ENCODE measurements at places on chromosomes 11 and 22.

- DNase-seq: no peak
These were observed 2.4 kb downstream of the HMBS start for GRCh38 chr11:119087123-119087522.

- DNase-seq: no peak
These were observed 57.1 kb upstream of the LIN7C start for GRCh38 chr11:27563641-27564040.

GRCh38 chr11:124669193-124669592 is 4.3 kb downstream of the SIAE start:
- DNase-seq: peak; percentile 30

DNA sequence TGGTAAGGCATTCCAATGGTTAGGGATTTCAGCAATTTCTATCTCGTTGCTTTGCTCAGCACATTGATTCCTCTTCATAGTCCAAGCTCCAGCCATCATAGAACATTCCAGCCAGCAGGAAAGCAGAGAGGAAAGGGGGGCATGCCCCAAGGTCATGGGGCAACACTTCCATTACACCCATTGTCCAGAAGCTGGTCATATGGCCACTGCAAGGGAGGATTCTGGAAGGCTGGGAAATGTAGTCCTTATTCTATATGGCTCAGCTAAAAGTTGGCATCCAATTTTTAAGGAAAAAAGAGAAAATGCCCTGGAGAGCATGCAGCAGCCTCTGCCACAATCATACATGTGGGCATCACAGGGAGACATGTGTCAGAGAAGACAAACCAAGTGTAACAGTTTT is 47.1 kb upstream of the RCN1 start:
- DNase-seq: no peak

- no peak for DNase-seq
These were observed 24.8 kb upstream of the MUC5B start for GRCh38 chr11:1197886-1198560.

GRCh38 chr22:27250886-27251285 is 550.7 kb downstream of the MN1 start:
- no peak for DNase-seq

- DNase-seq: peak; percentile 9
These were observed 15.4 kb upstream of the SOX10 start for GRCh38 chr22:37999640-38000272.

- DNase-seq: no peak
These were observed 29.7 kb downstream of the ALX4 start for GRCh38 chr11:44280257-44280656.

DNA sequence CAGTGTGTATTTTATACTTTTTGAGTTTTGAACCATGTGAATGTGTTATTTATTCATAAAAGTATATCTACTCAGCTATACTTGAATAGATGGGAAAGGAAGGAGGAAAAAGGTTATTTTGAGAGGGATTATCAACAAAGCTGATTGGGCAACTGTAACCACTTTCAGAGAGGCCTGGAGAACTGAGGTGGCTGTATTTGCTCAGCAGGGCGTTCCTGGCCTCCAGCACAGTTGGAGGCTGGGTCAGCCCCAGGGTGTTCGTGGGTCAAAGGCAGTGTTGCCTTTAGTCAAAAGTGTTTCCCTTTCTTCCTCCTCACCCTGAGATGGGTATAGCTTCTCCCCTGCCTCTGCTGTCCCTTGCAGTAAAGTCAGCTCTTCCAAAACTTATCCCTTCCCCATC is 26.7 kb downstream of the ASCC2 start:
- DNase-seq: no peak

- DNase-seq: no peak
These were observed 5.2 kb upstream of the SLC15A3 start for GRCh38 chr11:60957188-60957587.

- no peak for DNase-seq
These were observed 1398.1 kb downstream of the BRD1 start for GRCh38 chr22:48429446-48430020.

- DNase-seq: no peak
These were observed 58.2 kb downstream of the PRCP start for GRCh38 chr11:82842019-82842418.

GRCh38 chr11:16605389-16605893 is 133.0 kb upstream of the C11orf58 start:
- DNase-seq: no peak

- DNase-seq: no peak
These were observed 1.9 kb downstream of the MUC5B start for GRCh38 chr11:1224491-1225385.

DNA sequence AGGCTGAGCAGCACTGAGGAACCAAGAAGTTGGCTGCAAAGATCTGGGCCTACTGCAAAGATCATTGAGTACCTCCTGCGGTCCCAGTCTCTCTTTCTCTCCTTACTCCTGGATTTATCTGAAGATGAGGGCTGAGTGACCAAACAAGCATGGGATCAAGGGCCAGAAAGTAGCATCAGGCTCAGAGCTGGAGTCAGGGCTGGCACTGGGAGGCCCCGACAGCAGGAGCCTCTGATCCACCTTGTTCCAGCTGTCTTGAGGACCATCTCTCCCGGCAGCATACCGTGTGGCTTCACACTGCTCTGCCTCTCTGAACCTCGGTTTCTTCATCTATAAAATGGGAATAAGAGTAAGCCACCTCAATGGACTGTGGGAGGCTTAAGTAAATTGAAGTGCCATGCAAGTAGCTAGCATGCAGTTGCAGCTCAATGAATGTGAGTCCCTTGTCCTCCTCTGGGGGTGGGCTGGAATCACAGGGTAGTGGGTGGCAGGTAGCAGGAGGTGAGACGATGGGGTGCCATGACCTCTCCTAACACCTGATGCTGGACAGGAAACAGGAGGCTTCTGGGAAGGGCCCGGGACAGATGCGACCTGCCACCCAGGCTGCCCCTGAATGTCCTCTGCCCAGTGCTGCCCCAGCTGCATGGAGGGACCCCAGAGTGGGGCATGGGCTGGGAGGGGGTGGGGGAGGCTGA is 52.5 kb upstream of the PRDM11 start:
- no peak for DNase-seq

- no peak for DNase-seq
These were observed 23.2 kb upstream of the NRGN start for GRCh38 chr11:124716591-124716990.

- DNase-seq: no peak
These were observed 24.3 kb upstream of the ADSL start for GRCh38 chr22:40322021-40322420.

GRCh38 chr22:47596176-47596690 is 833.8 kb downstream of the TBC1D22A start:
- no peak for DNase-seq

DNA sequence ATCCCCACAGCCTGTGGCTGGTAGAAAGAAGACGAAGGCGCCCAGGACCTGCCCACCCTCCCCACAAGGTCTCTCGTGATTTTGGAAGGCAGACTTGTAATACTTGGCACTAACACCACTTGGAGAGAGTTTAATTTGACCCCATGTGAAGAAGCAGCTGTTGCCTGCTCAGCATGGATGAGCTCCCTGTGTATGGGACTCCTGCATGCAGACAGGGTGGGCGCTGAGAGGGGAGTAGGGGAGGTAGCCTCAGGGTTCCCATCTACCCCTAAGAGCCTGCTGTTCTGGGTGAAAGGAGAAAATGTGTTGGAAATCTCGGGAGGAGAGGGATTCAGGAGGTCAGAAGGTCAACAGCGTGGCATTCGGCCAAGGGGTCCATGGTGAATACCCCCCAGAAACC is 625.9 kb downstream of the TBC1D22A start:
- no peak for DNase-seq

GRCh38 chr11:128279866-128280265 is 307.5 kb downstream of the ETS1 start:
- DNase-seq: no peak

- no peak for DNase-seq
These were observed 1014.1 kb upstream of the RAG2 start for GRCh38 chr11:37612146-37612545.

DNA sequence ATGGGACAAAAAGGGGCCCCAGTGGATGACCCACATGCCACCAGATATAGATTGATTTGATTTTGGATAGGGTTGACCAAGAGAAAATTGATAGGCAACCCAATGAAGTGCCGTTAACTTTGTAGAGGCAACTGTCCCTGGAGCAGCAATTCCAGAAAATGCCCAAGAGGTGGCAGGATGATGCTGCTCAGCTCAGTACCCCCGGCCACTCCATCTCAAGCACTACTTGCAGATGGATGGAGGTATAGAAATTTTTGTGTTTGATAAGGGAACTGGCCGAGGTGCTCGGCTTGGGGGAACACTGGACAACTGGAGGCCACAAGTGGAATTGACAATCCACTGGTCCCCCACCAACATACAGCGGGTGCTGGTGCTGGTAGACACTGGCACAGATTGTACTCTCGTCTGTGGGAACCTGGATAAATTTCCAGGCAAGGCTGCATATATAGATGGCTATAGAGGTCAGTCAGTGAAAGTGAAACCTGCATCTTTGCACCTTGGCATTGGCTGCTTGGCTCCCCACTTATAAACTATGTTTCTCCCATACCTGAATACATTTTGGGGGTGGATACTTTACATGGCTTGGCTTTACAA is 86.3 kb downstream of the CCDC83 start:
- peak; percentile 14 for DNase-seq

GRCh38 chr11:118605116-118605867 is 2.1 kb upstream of the PHLDB1 start:
- no peak for DNase-seq

DNA sequence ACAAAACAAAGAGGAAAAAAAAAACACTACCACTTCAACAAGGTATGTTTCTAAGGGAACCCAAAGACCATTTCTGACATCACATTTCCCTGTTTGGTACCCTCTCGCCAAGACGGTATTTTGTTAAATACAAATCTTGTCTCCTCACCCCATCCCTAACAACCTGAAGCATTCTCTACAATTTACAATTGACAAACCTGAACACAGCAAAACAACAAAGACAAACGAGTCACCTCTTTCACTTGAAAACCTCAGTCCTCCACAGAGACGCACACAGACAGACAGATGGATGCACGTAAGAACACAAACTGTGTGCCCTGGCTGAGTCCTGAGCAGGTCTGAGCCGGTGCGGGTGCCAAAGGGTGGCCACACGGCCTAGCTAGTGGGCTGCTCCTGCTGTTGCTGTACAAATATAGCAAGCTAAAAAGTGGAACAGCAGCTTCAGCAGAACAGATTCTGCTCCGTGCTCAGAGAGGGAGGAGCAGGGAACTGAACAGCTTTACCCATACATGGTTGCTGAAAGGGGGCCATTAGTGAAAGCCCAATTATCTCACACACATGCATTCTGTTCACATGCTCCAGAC is 28.5 kb downstream of the CELF1 start:
- DNase-seq: peak; percentile 11

GRCh38 chr11:34448223-34448994 is 9.7 kb downstream of the CAT start:
- no peak for DNase-seq

GRCh38 chr22:42758931-42759629 is 38.4 kb upstream of the A4GALT start:
- DNase-seq: no peak

DNA sequence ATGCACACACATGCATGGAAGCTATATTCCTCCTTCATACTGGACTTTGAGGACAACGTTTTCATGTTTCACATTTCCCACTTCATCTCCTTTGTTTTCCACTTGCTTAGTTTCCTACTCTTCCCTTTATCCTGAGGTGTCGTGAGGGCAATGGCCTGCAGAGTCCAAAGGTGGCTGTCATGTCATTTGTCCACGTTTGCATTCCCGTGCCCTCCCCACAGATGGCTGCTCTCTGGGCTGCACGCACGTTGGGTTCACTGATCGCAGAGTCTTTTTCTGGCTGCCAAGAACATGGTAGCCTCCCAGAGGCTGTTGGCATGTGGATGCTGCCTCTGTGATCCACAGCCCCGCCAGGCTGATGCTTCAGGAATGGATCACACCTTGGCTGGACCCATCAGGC is 256.0 kb downstream of the ST3GAL4 start:
- no peak for DNase-seq

GRCh38 chr22:33867118-33867866 is 53.0 kb downstream of the LARGE1 start:
- DNase-seq: no peak

- DNase-seq: no peak
These were observed 373.1 kb downstream of the ETS1 start for GRCh38 chr11:128214263-128214662.
